WTC11 (cell line): ENCODE measurements at places on chromosomes 3 and 15. TPM values are rescaled to one million over a fixed set of nuclear protein-coding genes. Genes with fewer than 3 reads are reported as not detected.
A peak's percentile ranks its signal among the peaks of the same experiment; 100 is the strongest.

DNA sequence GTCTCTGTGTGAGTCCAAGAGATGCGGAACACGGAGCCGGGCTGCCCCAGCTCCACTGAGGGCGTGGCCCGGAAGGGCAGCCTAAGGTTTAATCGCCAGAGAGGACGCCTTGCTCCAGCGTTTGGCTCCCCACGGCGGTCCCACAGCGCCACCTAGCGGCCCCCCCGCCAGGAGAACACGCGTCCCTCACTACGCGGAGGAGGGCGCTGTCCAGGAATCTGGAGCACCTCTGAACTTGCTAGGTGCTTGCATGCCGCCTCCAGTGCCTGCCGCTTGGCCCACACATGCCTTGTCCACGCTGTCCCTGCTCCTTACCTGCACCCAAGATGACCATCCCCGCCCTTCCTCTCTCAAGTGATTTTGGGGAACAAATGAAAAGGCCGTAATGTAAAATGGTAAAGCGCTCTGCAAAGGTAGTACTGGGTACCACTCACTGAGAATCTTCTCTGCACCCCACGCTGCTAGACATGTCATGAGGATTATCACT lies 14.4 kb upstream of the MRPS22 start:
- peak; percentile 96 for DNase-seq
- H3K4me3 ChIP-seq = peak overlapping the region; percentile 56
- peaks cover 60% of the 10 kb centered on the region for H3K27me3 ChIP-seq
- H3K36me3 ChIP-seq = no peaks in the 10 kb centered on the region

Gene MST1R
- 5.1 to 6.2 TPM (median 5.6 TPM) in 3 replicates for total RNA-seq

Gene AHSG
- total RNA-seq = 1.5 to 1.9 TPM (median 1.8 TPM) in 3 replicates

Gene CCDC39
- total RNA-seq = 0.44 to 0.98 TPM in 2 of 3 replicates, not detected in the other
